ENCODE measurements at places on chromosomes 11 and 22.

- no peak for DNase-seq
Measured at GRCh38 chr11:74673693-74674360, 57.4 kb downstream of the CHRDL2 start.

DNA sequence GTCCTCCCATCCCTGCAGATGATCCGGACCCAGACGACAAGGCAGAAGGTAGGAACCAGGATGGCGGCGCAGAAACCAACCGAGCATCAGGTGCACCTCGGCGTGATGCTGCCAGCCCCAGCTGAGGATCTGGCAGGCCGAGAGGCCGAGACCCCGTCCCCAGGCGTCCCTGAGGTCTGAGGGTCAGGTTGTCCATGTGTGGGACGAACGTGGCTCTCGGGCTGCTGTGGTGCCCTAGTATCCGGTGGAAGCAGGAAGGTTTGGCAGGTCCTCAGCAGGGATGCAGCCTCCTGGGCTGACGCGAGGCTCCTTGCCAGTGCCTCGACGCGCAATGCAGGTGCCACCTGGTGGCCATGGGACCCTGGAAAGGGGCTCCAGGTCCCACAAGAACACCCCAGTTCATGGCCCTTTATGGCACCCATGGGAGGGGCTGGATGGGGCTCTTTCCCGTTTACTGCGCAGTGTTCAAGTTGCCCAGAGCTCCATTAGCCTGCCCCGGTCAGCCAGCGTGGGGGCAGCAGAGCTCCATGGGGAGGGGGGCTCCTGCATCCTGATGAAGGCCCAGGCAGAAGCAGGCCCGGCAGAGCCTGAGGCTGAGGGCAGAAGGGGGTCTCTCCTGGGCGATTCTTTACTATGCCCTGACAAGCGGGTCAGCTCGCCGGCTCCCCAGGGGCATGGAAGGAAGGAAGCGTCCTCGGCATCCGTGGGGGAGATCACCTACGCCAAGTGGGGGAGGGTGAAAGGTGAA lies 129.9 kb downstream of the CTTN start:
- DNase-seq: no peak

DNA sequence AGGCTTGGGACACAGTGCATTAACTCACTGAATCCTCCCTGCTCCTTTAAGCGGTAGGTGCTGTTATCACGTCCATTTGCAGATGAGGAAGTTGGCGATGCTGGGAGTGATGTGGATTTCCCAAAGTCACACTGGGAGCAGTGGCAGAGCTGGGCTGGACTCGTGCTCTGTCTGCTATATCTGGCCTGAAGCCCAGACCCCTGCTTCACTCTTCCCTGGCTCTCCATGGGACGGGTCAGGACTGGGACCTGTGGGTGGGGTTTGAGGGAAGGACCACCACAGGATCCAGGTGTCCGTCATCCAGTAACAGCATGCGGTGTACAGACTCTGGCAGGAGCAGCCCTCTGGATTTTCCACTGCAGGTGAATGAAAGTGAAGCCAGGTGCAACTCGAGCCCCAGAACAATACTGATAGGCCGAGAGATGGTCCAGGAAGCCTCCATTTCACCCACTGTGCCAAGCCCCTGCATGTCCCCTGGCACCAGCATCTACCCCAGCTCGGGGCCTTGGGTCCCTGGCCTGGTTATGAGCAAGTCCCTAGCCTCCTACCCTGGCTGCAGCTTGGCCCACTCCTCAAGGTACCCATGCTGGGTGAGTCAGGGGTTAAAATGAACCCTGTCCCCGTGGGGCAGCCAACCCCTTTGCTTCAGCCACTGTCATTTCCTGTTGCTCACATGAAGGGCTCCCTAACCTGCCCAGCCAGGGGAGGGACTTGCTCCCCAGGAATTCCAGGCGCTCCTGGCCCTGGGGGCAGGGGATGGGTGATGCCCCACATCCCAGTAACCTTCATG lies 4.2 kb downstream of the USP2 start:
- peak; percentile 11 for DNase-seq

- no peak for DNase-seq
Measured at GRCh38 chr11:46445920-46446771, 54.6 kb upstream of the CHRM4 start.
